GM12865 (cell line): ENCODE measurements at places on chromosomes 6 and 20.

GRCh38 chr20:4026093-4026601 is 10.8 kb upstream of the RNF24 start:
- DNase-seq = no peak

- no peak for DNase-seq
Measured at GRCh38 chr6:69942485-69942884, 76.1 kb downstream of the COL19A1 start.

GRCh38 chr20:8124639-8125038 is 7.4 kb upstream of the PLCB1 start:
- DNase-seq = no peak

GRCh38 chr20:34834459-34834893 is 9.0 kb upstream of the NCOA6 start:
- DNase-seq = peak; percentile 37

GRCh38 chr20:47557218-47557617 is 55.5 kb downstream of the NCOA3 start:
- DNase-seq = no peak

GRCh38 chr6:146886587-146887446 is 288.0 kb downstream of the ADGB start:
- DNase-seq = no peak
